Eye (tissue), 1 donor: ENCODE measurements at places on chromosomes 5 and 9.

DNA sequence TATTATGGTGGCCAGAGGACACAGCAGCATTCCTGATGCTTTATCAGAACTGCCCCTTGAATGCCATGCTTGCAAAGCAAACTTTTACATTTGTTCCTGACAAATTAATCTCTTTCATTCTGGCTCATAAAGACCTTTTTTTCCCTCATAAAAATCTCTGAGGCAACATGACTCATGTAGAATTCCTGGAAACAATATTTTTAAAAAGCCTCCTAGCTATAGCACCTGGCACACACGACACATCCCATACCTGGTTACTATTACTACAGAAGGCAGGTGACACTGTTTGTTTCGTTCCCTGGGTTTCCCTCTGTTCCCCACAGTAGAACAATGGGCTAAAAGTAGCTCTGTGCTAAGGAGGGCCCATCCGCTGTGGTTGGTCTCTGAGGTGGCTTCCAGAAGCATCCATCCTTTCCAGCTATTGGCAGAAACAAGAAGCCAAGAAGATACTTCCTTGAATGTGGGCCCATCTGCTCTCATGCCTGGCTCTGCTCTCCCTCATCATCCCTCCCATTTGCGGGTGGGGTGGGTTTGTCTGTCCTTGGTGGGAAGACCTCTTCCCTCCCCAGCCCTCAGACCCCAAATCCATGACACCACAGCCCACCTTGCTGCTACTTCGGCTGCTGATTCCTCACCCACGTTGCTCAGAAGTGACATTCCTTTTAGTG lies 59.1 kb downstream of the GALNT12 start:
- DNase-seq = no peak

GRCh38 chr5:18105449-18105848 lies 471.2 kb downstream of the TAF11L14 start:
- no peak for DNase-seq

GRCh38 chr5:68464424-68464823 lies 248.9 kb downstream of the PIK3R1 start:
- no peak for DNase-seq

DNA sequence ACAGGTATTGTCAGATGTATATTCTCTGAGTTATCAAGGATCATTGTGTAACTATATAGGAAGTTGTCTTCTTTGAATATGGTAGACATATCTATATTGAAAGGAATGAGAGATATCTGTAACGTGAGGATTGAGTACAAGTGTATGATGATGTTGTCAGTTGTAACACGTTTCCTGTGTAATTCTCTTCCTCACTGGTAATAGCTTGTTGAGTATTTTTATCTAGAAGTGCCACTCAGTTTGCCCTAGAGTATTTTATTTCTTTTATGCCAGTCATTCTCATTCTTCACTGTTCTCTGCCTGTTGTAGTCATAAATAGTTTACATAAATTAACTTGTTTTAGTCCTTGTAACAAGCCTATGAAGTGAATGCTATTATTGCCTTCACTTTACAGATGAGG lies 172.1 kb downstream of the BAAT start:
- DNase-seq = no peak

DNA sequence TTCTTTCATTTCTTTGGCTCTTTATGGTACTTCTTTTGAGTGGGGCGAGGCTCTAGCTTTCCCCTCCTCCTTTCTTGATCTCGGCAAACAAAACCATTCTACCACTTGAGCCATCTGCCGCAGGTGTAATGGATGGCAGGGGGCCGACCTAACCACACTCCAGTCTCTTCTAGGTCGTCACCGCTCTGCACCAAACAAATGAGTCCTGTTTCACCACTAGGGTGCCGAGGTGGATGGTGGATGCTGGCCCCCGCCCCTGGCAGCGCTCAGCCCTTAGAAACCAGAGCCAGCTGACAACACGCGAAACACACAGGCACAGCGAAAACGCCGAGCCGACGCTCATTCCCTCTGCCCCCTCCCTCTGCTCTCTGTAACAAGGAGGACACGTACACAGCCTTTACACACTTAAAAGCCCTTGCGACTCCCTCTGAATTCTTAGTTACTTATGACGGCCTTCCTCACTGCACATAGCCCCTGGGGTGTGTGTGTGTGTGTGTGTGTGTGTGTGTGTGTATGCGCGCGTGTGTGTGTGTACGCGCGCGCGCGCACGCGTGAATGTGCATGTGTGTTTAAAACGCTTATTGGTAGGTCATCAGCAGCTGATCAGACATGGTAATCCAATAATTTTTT lies 199.4 kb downstream of the MEF2C start:
- peak; percentile 88 for DNase-seq

GRCh38 chr9:132237481-132237880 lies 75.6 kb downstream of the NTNG2 start:
- DNase-seq = no peak

- DNase-seq = no peak
Measured at GRCh38 chr5:44660251-44660650, 148.5 kb upstream of the MRPS30 start.

DNA sequence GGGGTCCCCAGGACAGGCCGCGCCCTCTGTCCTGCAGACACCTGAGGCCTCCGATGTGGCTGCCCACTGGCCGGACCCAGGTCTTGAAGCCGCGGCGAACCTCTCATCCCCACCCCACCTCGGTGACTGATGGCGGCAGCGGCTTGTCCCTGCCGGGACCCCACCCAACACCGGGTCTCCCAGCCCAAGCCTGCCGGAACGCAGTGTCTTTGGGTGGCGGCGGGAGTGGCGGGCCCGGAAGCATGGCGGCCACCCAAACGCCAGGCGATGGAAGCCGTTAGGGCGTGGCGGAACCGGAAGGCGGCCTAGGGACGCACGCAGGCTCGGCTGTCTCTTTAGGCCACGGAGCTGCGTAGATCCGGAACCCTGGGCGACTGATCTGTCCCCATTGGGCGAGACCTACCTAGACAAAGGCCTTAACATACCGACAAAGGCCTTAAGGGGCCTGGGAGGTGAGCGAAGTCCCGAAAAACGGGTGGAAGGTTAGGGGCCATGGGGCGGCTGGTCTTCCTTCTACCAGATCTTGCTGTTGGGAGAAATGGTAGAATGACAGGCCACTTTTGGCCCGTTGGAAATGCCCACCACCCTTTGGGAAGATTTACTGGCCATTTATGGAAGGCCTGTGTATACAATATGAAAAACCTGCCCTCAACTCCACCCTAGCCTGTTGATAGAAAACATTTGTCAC lies 94.6 kb upstream of the SMC2 start:
- no peak for DNase-seq

- DNase-seq = no peak
Measured at GRCh38 chr9:134730761-134731496, 89.3 kb downstream of the COL5A1 start.

DNA sequence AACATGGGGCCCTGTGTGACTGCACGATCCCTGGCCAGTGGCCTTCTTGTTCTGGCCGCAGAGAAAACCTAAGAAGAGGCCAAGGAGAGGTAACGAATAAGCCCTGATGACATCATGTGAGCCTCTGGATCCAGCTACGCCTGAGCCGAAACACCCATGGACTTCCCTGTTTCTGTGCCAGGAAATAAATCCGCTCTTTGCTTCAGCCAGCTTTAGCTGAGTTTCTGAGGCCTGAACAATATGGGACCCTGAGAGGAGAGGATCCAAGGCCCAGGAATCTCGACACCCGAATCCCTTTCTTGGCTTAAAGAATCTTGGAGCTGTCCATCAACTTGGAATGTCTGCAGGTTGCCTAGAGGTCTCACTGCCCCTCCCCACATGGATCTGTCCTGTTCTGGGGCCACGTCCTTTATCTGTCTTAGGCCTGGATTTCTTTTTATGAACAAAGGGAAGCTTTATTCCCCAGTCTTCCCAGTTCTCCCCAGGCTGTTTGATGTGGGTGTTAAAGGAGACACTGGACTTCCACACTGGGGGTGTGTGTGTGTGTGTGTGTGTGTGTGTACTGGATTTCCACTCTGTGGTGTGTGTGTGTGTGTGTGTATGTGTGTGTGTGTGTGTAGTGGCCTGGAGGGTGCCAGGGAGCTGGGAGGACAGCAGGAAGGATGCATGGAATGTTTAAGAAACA lies 13.7 kb downstream of the IER5L start:
- peak; percentile 74 for DNase-seq
